ENCODE measurements at places on chromosomes 3 and 15.

DNA sequence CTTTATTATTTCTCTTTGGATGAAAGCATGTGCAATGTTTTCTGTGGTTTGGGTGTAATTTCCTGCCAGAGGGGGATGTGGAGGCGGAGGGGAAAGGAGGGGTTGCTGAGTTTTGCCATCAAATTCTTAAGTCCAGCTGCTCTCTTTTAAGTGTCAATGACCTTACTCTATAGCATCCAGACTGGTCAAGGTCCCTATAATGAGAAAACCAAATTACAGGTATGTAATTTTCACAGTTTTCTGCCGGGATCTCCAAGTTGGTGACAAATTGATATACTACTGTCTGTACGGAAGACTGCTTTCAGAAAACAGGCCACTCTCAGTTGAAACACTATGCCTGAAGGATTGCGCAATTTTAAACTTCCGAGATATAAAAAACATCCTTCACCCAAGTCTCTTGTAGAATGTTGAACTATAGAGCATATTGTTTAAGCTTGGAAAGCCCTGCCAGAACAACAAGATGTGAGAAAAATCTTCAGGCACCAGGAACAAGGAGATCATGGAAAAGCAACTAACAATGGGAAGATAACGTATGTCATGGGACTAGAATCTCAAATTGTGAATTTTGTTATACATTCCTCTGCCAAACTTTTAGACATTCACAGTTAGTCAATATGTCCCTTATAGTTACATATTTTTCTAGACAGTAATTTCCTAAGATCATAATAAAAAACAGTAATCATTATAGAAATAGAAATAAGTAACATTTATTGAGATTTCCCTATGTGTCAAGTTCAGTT lies 300.7 kb upstream of the SATB1 start:
- DNase-seq = peak; percentile 79

- no peak for DNase-seq
Measured at GRCh38 chr3:100311011-100311410, 23.5 kb upstream of the NIT2 start.

- no peak for DNase-seq
Measured at GRCh38 chr3:12943124-12944021, 102.0 kb upstream of the RPL32 start.

DNA sequence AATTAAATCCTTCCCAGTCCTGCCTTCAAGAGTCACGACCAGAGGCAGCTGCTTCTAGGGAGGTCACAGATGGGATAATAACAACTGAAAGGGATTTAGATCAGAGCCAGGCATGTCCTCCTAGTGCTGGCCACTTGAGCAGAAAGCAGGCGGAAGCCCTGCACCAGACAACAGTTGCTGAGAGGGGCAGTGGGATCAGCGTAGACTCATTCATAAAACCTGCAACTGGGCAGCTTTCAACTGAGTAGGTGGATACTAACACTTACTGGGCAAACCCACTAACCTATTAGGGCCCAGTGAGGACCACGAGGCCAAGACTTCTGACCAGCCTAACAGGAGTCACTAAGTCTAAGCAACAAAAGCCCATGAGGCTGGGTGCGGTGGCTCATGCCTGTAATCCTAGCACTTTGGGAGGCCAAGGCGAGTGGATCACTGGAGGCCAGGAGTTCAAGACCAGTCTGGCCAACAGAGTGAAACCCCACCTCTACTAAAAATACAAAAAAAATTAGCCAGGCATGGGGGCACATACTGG lies 67.0 kb downstream of the DAPK2 start:
- DNase-seq = no peak

GRCh38 chr15:83762367-83762766 lies 108.4 kb downstream of the ADAMTSL3 start:
- no peak for DNase-seq

DNA sequence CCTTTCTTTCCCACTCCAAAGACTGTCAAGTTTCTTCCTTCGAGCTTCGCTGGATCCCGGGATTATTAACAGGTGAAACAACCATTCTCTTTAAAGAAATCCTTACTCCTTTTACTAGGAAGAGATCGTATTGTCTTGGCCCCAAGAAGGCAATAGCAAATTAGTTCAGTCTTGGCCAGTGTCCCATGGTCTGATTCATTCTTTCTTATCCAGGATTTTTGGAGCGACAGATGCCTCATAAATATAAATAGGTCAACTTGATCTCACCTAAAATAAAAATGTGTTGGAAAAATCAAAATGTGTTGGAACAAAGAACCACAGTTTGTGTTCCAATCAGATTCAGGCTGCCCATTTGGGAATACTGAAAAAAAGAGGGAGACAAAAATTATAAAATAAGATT lies 140.1 kb upstream of the TMEM108 start:
- no peak for DNase-seq

GRCh38 chr15:29621616-29622015 lies 200.7 kb downstream of the TJP1 start:
- DNase-seq = no peak

- DNase-seq = no peak
Measured at GRCh38 chr3:99242271-99242670, 340.8 kb upstream of the DCBLD2 start.

- DNase-seq = no peak
Measured at GRCh38 chr3:73694983-73695757, 70.4 kb upstream of the PDZRN3 start.

GRCh38 chr15:31272558-31273257 lies 53.9 kb upstream of the KLF13 start:
- no peak for DNase-seq

DNA sequence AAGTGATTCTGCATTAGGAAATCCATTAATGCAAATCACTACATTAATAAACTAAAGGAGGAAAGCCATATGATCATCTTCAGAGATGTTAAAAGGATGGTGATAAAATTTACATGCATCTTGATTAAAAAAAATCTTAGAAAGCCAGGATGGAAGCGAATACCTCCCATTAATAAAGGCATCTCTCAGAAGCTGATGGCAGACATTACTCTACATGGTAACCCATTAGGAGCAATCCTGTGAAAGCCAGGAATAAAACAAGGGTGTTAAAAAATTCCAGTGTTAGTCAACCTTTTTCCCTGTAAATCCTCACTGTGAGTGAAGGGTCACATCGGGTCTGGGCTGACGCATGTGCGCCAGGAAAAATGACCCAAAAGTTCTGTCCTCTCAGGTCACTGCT lies 25.5 kb downstream of the NSMCE3 start:
- no peak for DNase-seq

DNA sequence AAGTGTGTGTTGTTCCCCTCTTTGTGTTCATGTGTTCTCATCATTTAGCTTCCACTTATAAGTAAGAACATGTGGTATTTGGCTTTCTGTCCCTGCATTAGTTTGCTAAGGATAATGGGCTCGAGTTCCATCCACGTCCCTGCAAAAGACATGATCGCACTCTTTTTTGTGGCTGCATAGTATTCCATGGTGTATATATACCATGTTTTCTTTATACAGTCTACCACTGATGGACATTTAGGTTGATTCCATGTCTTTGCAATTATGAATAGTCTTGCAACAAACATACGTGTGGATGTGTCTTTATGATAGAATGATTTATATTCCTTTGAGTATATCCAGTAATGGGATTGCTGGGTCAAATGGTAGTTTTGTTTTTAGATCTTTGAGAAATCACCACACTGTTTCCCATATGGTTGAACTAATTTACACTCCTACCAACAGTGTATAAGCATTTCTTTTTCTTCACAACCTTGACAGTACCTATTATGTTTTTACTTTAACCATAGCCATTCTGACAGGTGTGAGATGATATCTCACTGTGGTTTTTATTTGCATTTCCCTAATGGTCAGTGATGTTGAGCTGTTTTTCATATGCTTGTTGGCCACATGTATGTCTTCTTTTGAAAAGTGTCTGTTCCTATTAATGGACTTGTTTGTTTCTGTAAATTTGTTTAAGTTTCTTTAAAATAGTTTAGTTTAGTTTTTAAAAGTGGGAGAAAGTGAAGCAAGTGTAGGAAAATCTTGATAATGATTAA lies 21.9 kb upstream of the SLC30A4 start:
- no peak for DNase-seq

DNA sequence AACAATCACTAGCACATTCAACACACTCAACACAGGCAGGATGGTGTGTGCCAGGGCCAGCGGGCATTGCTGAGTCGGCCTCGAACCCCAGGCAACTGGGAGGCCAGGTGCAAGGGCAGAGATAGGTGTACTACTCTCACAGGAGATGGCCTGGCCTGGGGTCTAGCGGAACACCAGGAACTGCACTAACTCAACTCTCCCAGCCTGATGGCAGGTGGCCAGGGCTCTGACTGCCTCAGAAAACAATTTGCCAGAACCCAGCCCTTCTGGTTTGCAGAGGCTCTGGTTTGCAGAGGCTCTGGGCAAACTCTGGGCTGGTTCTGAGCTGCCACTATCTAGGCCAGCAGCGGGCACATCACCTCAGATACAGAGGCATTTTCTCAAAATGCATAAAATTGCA lies 229.2 kb upstream of the CHRNA7 start:
- no peak for DNase-seq

GRCh38 chr15:56052395-56053045 lies 59.1 kb upstream of the NEDD4 start:
- peak; percentile 49 for DNase-seq

- DNase-seq = no peak
Measured at GRCh38 chr15:40871749-40872617, 2.1 kb downstream of the RHOV start.

DNA sequence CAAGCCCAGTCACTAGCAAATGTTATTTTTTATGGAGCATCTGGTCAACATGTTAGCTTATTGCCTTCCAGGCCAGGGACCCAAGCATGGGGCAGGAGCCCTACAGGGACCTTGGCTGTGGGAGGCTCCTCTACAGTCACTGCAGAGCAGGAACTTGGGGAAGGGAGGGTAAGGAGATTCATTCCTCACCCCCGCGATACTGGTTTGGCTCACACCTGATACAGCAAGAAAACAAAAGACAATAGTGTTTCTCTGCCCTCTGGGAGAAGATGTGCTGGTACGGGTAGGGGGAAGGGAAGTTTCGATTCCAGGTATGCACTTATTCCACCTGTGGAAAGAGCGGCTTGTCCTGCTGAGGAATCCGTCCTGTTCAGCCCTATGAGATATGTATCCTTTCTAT lies 77.6 kb downstream of the SLC12A8 start:
- DNase-seq = no peak

GRCh38 chr15:60128000-60128376 lies 123.9 kb downstream of the FOXB1 start:
- no peak for DNase-seq

- no peak for DNase-seq
Measured at GRCh38 chr3:113211330-113212149, at the start of gene BOC. TSS of gene BOC (plus strand) at chr3:113211557. CDS start at chr3:113249803, 38,246 bp downstream.

- DNase-seq = no peak
Measured at GRCh38 chr3:125318167-125318865, 56.8 kb downstream of the ZNF148 start.

DNA sequence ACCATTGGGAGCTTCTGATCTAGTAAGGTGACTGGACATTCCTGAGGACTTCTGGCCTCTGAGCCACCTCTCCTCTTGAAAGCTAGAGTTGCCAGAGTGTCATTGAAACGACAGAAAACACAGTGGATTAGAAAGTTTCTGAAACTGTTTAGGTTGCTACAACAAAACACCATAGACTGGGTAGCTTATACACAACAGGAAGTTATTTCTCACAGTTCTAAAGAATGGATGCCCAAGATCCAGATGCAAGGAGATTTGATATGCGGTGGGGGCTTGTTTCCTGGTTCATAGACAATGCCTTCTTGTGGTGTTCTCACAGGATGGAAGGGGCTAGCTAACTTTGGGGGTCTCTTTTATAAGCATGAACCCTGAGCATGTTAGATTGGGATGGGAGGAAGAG lies 43.3 kb upstream of the ZNF385D start:
- no peak for DNase-seq

- DNase-seq = no peak
Measured at GRCh38 chr3:71214797-71215196, 368.7 kb downstream of the FOXP1 start.

- DNase-seq = peak; percentile 22
Measured at GRCh38 chr15:65286069-65286703, 497 bp downstream of the PARP16 start.

GRCh38 chr3:49119439-49119838 lies 1.2 kb downstream of the USP19 start:
- DNase-seq = no peak

All from activated CD4-positive, alpha-beta T cell treated with anti-CD3 and anti-CD28 coated beads, Interleukin-10, Interleukin-2, amounts not matched to agents 100 ng/mL and 50 ng/mL, durations not matched to agents 16 hours and 8 hours (primary cell).